CD4-positive, alpha-beta memory T cell (primary cell): ENCODE measurements at places on chromosomes 1 and 21. TPM values are rescaled to one million over a fixed set of nuclear protein-coding genes. Genes with fewer than 3 reads are reported as not detected.

DNA sequence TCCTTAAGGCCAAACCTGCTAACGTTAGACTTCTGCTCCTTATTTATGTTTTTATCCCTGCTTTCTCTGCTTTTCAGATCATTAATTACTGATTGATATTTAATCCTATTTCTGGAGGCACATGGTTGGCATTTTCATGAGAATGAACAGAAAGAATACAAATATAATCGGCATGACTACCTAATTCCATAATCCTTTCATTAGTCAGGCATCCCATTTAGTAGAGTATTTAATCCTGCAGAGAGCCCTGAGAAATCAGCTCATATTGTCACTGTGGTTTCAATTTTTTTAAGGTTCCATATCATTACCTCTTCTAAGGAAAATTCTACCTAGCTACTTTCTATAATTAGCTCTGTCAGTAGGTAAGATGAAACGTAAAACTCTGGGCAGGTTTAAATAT, 238.8 kb downstream of the NCAM2 start:
- DNase-seq, result no peak

DNA sequence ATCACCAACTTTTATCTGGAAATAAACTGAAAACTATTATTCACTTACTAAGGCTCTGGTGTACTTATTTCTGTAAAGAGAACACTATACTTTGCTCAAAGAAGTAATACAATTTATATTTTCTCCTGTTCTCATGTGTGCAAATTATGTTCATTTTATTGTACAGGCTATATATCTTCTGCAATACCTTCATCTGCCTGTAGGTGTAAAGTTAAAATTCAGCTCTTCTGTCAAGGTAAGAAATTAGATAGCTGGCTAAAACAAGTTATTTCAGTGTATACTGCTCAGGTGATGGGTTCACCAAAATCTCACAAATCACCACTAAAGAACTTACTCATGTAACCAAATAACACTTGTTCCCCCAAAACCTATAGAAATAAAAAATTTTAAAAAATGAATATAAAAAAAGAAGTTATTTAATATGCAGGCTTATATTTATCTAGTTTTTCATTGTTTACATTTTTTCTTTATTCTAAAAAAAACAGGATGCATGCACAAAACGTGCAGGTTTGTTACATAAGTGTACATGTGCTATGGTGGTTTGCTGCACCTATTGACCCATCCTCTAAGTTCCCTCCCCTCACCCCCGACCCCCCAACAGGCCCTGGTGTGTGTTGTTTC, 81.5 kb downstream of the PTGER3 start:
- DNase-seq, result no peak

GRCh38 chr1:16385659-16386453, 18.8 kb downstream of the SZRD1 start:
- no peak for DNase-seq

Gene RAB42
- 0.38 TPM for total RNA-seq

- no peak for DNase-seq
Measured at GRCh38 chr1:33328817-33329216, 7.9 kb upstream of the A3GALT2 start.
